ENCODE measurements at places on chromosomes 3 and 15. TPM values are rescaled to one million over a fixed set of nuclear protein-coding genes. Genes with fewer than 3 reads are reported as not detected.

DNA sequence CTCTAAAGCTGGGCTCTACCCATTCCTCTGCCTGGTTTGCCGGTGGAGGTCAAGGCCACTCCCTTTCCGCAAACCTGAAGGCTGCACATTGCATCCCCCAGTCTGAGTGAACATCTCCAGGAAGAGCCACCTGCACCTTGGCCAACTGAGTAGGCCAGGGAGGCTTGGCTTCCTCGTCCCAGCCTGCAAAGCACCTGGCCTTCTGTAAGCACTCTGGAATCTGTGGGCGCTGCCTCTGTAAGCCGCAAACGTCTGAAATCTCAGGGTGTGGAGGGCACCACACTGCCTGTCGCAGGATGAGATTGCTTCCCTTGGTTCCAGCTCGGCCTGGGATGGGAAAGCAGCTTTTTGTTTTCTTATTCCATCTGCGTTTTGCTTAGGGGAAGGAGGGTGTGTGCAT is 81.3 kb downstream of the SEC22A start:
- DNase-seq: no peak
- H3K4me3 ChIP-seq: no peak overlapping the region
- H3K27me3 ChIP-seq: no peaks in the 10 kb centered on the region
- H3K36me3 ChIP-seq: no peaks in the 10 kb centered on the region
- no peak overlapping the region for H3K27ac ChIP-seq
- H3K4me1 ChIP-seq: no peaks in the 10 kb centered on the region

DNA sequence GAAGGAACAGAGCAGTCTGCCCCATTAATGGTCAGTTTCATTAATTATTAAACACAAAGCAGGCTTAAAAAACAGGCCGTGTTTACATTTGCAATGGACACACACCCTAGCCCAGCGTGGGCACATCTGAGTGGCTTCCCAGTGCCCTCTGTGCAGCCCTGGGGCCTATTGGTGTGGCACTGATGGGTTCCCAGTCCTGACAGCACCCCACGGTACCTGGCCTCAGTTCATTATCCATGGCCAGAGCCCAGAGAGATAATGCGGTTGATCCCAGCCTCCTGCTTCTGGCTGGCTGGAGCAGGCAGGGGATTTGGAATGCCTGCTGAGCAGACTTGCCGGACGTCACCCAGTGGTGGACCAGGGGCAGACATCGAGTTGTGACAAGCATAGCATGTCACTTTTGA is 110.5 kb upstream of the ABHD17C start:
- no peaks in the 10 kb centered on the region for H3K27me3 ChIP-seq
- DNase-seq: no peak
- no peak overlapping the region for H3K4me3 ChIP-seq
- no peak overlapping the region for H3K27ac ChIP-seq
- H3K36me3 ChIP-seq: no peaks in the 10 kb centered on the region
- H3K4me1 ChIP-seq: no peaks in the 10 kb centered on the region

DNA sequence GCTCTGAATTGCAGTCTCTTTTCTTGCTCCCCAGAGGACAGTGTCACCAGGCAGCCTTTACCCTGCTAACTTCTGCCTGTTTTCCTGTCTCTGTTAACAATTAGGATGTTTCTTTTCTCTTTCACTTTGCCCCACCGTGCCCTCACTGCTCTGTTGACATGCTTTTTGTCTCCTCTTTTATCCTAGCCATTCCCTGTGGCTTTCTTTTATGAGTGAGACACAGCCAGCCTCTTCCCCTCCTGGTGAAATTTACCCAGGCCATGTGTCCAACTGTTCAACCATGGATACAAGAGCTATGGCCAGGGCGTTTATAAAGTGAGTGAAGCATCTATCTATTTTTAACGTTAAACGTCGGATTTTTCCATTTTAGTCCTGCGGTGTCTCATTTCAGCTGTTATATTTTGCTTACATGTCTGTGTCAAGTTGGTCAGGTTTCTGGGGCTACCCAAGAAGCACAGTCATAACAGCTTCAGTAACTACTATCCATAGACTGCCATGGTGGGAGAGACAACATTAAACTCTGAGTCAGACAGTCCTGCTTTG is 443.2 kb upstream of the AZI2 start:
- DNase-seq: no peak
- no peak overlapping the region for H3K27ac ChIP-seq
- H3K4me1 ChIP-seq: no peaks in the 10 kb centered on the region
- no peaks in the 10 kb centered on the region for H3K27me3 ChIP-seq

The RTP1 gene
- not detected for total RNA-seq

The IQCF5 gene
- total RNA-seq: not detected

The RTP4 gene
- 2.5 TPM for total RNA-seq

The OR5K2 gene
- total RNA-seq: not detected
